Fibroblast of villous mesenchyme (primary cell): ENCODE measurements at places on chromosomes 7 and 10. TPM values are rescaled to one million over a fixed set of nuclear protein-coding genes. Genes with fewer than 3 reads are reported as not detected.

DNA sequence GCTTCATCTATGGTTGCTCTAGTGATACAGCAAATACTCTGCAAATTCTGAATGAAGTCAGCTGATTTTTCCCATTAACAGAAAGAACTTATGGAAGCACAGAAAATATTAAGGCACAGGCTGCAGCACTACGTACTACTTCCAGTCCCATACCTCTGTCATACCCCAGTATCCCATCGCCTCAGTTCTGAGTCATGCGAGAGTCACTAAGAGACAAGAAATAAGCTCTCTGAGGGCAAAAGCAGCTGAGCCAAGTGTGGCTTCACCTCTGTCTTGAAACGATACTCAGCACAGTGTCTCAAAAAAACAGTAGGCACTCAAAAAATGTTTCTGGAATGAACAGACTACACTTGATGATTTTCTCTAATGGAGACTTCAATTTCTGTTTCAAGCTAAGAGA lies 48.2 kb downstream of the EZH2 start:
- no peak for DNase-seq

- DNase-seq, result no peak
These were observed 456.2 kb downstream of the DNAJB6 start for GRCh38 chr7:157793087-157793353.

GRCh38 chr7:159064121-159064815 lies 80.4 kb downstream of the VIPR2 start:
- no peak for DNase-seq

- no peak for DNase-seq
These were observed 427.8 kb upstream of the LRGUK start for GRCh38 chr7:133699386-133699785.

GRCh38 chr7:105122619-105123018 lies 108.6 kb downstream of the KMT2E start:
- DNase-seq, result no peak

DNA sequence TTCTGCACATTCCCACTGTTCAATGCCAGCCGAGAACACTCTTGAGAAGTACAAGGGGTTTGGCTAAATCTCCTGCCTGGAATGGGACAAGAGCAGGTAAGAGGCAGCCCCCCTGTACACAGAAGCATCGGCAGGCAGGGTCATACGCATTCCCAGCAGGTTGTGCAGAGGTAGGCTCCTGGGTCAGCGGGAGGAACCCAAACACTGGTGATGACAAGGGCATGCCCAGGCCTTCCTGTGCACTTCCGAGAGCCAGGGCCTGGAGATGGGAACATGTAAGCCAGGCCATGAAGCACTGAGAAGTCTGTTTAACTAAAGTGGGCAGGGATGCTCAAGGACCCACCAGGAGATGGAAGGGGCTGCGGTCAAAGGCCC lies 130.3 kb upstream of the CHST15 start:
- no peak for DNase-seq

DNA sequence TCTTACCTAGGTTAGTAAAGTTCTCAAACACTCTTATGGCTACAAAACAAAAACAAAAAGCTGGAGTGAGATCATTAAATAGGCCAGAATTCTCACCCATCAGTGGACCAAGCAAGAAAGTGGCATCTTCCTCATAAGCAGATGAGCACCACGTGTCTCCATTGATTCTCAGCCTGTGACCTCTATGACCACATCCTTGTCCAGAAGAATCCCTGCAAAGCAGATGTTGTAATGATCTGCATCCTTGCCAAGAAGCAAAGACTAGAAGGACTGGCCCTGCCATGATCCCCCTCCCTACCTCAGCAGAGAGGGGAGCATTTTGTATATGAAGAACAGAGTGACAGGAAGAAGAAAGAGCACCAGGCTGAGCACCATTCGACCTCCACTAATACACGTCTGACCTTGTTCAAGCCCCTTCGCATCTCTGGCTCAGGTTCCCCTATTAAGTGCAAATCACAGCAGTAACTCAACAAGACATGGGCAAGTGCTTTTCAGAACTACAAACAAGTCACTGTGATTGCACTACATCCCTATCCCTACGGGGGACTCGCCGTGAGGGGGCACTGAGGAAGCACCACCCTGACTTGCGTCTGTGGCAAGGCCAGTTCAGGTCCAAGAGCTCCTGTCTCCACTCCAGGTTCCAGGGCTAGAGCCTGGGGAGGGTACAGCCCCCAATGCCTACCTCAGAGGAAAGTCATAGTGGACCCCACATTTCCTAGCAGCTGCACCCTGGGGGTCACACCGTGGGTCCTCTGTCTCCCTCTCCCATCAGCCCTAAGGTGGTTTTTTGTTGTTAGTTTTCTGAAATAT lies 22.2 kb upstream of the RASSF4 start:
- DNase-seq, result peak; percentile 64

The RGS10 gene
- 35.4 and 50.9 TPM in 2 replicates for total RNA-seq

- no peak for DNase-seq
These were observed 46.7 kb upstream of the TECTB start for GRCh38 chr10:112236486-112236885.

The ELN gene
- under 0.01 and 0.64 TPM in 2 replicates for total RNA-seq

DNA sequence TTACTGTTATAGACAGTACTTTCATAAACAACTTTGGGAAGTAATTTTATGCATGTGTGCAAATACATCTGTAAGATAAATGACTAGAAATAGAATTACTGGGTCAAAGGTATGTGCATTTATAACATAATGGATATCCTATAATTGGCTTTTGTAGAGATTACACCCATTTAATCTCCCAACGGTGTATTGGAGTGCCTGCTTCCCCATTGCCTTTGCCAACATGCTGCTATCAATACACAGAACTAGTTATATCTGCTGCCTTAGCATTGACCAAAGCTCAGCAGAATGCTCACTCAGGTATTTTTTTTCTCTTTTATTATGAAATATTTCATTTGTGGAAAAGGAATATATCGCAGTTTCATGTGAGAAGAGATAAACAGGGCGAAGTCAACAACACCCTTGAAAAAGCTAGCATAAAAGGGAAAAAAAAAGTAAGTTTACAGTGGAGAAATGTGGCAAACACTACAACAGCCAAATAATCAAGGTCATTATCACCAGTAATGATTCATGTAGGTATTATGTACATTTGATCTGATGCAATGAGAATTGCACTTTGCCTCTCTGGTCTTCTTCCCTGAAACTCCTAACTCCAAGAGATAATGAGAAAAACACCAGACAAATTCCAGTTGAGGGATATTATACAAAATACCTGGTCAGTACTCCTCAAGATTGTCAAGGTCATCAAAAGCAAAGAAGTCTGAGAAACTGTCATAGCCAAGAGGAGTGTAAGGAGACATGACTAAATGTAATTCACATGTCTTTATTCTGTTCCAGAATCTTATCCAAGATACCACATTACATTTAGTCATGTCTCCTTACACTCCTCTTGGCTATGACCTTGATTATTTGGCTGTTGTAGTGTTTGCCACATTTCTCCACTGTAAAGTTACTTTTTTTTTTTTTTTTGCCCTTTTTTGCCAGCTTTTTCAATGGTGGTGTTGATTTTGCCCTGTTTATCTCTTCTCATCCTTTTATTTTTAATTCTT lies 36.8 kb downstream of the MARCHF5 start:
- DNase-seq, result peak; percentile 8

The STRIP2 gene
- 2.9 and 3.0 TPM in 2 replicates for total RNA-seq

- peak; percentile 84 for DNase-seq
These were observed 673.1 kb downstream of the TNS3 start for GRCh38 chr7:46908770-46909169.

DNA sequence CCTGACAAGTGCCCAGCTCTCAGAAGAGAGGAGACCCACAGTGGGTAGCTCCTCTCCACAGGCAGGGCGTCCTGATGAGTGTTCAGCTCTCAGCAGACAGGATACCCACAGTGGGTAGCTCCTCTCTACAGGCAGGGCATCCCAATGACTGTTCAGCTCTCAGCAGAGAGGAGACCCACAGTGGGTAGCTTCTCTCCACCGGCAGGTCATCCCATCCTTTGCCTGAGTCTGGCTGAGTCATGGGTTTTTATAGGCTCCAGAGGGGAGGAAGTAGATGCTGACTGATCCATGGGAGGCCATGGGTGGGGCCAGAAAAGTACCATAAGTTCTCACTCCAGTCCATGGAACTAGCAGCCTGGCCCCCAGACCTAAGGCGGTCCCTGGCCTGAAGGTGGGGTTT lies 18.5 kb downstream of the CFAP70 start:
- DNase-seq, result no peak

GRCh38 chr7:94405506-94405905 lies 10.8 kb downstream of the COL1A2 start:
- DNase-seq, result no peak

The GDF10 gene
- total RNA-seq, result not detected in 2 replicates

DNA sequence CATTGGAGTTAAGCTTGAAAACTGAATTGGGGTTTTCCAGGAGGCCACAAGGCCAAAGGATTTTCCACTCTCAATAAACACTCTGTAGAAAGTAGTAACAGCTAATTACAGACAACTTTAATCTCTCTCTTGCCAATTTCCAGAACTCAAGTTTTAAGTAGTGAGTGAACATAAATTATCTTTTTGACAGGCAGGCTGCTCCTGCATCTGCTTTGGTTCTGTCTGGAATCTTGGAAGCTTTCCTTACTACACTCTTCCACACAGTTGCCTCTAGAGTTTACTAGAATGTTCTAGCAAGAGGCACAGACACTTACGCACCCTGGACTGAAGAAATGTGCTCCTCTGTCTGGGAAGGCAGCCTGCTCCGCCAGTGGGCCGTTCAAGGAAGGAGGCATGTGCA lies 90.5 kb upstream of the WAC start:
- no peak for DNase-seq

DNA sequence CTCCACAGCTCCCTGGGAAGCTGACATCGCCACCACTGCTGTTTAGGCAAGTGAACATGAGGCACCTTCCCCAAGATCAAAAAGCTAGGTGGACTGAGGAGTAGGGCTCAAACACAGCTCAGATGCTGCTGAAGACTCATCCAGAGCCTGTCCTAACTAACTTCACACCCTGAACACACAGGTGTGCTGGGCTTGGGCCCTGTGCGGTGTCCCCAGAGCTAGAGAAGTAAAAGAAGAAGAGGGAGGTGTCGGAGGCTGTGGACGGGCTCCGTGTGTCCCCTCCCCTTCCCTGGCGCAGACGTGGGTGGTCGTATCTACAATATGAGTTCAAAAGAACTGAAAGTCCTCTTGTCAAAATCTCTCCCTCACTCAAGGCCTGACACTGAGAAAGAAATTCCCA lies 373.4 kb upstream of the MGMT start:
- no peak for DNase-seq

DNA sequence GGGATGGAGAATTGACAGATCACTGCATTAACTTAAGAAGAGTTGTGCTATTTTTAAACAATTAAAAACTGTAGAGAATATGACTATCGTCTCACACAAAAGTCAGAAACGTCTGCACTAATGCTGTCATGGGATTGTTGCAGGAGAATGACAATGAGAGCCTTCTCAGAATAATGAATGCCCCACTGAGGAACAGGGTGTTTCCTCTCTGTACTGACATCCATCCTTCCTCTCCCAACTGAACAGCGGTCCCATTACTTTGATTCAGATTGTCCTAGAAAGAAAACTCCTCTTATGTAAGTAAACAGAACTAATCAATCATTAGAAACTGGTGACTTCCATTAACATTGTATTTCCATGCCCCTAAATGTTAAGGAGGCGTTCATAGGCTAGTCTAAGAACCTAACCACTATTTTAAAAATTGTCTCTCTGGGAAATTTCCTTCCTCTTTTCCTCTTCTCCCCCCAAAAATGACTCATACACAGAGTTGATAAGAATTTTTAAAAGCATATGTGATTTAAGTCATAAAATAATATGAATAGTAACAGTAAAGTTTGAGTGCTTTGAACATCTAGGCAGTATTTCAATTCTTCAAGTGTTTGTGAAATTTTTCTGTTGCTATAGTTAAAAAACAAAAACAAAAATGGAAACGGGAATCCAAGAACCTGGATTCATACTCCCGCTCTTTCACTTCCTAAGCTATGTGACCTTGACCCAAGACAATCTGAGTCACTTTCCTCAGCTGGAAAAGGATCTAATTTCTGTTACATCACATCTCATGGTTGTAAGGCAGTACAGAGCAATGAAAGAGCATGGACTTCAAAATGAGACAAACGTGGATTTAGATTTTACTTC lies 12.7 kb upstream of the MACC1 start:
- DNase-seq, result peak; percentile 93

- DNase-seq, result no peak
These were observed 166.4 kb downstream of the PPP1R17 start for GRCh38 chr7:31853380-31853779.

DNA sequence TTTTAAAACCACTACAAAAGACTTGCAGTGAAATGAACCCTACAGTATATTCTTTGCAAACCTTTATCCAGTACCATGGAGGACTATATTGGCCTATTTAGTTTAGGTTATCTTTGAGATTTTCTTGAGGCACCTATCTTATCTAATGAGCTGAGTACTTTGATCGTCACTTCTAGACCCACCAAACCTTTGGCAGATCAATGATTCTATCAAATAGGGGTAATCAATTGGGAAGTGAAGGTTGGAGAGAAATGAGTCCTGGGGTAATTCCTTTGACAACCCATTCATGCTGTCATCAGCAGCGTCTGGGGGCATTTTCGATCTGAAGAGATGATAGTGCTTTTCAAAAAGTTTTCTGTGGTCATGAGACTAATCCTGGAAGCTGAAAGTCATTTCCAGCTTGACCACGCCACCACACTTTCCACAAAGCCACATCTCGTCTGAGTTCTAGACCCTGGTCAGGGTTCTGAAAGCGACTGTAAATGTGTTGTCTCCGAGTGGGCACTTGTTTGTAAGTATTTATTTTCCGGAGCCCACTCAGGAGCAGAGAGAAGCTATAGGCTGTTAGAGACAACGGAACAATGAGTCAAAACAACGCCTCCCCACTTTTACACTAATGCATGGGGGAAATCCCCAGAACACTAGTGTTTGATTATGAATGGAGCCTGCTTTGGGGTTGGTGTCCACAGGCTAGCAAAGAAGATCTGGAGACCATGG lies 4.8 kb downstream of the EGR2 start:
- DNase-seq, result no peak

GRCh38 chr10:25804505-25804904 lies 129.5 kb upstream of the MYO3A start:
- DNase-seq, result no peak

DNA sequence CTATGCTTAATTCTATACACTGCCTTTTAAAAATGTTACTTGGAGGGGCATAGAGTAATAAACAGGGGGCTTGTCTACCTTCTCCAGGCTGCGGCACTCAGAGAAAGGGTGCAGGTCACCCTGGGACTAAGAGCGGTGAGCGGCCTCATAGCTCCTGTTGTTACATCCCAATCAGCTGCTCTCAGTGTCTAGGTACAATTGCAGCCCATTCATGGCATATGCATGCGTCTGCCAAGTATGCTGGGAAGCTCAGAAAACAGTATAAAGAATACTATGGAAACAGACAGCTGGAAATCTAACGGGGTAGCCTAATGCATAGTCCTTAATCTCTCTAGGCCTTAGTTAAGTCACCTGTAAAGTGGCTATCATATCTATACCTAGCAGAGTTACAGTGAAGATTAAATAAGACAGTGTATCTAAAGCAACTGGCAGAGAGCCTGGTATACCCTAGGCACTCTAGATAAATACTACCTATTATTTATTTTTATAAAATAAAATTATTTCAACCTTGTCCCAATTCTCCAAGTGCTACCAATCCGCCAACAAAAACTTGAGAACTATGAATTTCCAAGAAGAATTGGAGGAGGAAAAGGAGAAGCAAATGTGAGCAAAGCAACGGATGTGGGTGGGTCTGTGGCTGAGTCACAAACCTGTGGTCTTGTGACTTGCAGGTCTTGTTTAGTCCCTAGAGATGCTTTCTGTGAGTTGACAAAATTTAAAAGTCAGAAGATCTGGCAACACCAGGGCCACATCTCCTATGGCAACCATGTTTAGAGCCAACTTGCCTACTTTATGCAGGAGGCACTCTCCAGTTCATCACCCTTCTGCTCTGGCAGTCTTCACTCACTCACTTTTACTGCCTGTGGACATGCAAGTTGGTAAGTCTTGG lies 183.0 kb downstream of the RAPGEF5 start:
- DNase-seq, result no peak

The CHPF2 gene
- 80.9 and 90.7 TPM in 2 replicates for total RNA-seq
